ENCODE measurements at places on chromosomes 4 and X.

DNA sequence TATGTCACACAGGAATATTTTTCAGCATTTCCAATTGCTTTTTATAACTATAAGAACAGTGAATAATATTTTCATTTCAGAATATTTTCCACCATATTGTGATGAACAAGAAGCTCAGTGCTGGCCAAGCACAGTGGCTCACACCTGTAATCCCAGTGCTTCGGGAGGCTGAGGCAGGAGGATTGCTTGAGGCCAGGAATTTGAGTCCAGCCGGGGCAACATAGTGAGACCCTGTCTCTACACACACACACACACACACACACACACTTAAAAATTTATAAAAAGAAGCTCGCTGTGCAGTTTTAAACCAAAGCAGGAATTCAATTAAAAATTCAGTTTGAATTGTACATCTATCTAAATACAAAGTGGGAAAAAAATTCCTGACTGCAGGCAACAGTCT is 3.2 kb downstream of the ZFYVE28 start:
- no peak for DNase-seq

DNA sequence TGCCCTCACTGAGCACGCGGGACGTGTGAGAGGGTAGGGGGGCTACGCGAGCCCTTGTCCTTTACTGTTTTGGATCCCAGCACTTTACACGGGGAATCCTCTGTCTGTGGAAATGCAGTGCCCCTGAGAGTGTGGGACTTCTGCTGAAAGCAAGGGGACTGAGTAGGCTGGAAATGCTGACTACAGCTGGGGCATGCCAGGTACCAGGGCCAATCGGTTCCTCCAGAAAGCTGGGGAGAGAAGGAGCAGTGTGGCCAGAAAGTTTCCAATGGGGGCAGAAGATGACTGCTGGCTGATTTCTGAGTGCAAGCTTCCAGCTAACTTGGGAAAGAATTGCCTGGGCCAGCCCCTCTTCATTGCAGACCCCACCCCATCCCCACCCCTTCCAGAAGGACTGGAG is 1.5 kb downstream of the NHSL2 start:
- DNase-seq, result no peak

DNA sequence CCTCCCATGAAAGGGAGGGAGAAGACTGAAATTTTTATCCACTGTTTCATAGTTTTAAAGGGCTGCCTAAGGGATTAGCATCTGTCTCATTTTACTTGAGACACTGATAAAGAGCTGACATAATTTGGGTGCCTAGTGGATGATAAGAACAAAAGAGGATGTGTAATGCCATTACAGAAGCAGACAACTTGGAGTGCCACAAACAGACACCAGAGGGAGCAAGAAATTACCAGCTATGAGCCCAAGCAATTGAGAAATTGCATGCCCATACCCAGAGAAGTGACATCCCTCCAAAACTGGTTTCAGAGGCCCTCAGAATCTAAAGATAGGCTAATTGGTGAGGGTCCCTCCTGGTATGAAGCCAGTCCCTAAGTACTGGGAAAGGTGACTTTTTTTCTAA is 38.5 kb upstream of the POU3F4 start:
- no peak for DNase-seq

DNA sequence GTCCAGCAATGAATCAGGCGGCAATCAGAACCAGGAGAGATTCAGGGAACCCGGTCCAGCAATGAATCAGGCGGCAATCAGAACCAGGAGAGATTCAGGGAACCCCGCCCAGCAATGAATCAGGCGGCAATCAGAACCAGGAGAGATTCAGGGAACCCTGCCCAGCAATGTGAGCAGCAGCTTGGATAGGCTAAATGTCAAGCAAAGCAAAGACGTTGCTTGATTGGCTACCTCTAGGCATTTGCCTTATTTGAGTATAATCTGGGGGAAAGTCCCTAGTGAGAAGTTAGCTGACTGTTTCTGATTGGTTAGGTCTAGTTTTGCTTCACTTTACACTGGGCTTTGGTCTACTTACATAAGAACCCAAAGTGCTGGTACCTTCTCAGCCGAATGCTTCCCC is 1212.2 kb upstream of the TENM3 start:
- DNase-seq, result no peak

GRCh38 chr4:20684852-20685763 is 15.2 kb upstream of the PACRGL start:
- no peak for DNase-seq

GRCh38 chr4:144174401-144175067 is 34.0 kb upstream of the GYPA start:
- no peak for DNase-seq

DNA sequence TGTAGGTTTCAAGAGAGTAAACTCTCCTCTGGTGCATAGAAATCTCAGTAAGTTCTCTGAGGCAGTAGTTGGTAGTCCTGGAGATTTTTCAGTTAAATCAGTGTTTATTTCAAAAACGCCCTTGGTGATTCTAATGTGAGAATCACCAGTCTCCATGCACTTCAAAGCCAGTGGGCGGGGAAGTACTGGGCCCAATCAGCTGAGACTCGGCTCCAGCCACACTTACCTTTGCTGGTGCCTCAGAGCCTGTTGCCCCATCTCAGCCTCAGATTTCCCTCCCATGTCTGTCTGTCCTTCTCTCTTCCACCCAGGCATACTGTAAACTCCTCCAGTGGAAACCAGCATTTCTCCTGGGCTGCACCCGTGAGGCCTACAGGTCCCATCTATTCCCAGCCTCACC is 7.4 kb upstream of the MGST2 start:
- no peak for DNase-seq

- DNase-seq, result no peak
Measured at GRCh38 chr4:187335339-187335738, 611.7 kb upstream of the FAT1 start.

GRCh38 chrX:133555782-133556458 is 140.6 kb upstream of the GPC4 start:
- DNase-seq, result no peak

DNA sequence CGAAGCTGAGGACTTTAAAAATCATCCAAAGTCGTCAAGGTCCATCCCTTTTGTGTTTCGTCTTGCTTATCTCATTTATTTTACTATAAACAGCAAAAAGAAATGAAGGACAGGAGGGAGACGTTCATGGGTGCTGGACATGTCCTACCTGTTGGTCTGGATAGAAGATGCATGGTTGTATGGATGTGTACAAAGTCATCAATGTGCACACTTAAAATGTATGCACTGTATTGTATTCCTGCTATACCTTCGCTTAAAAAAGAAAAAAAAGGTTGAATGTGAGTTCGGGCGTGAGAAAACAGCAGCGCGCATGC is 313 bp upstream of the BLOC1S4 start:
- DNase-seq, result no peak

- no peak for DNase-seq
Measured at GRCh38 chrX:44042751-44043150, 69.6 kb upstream of the NDP start.

DNA sequence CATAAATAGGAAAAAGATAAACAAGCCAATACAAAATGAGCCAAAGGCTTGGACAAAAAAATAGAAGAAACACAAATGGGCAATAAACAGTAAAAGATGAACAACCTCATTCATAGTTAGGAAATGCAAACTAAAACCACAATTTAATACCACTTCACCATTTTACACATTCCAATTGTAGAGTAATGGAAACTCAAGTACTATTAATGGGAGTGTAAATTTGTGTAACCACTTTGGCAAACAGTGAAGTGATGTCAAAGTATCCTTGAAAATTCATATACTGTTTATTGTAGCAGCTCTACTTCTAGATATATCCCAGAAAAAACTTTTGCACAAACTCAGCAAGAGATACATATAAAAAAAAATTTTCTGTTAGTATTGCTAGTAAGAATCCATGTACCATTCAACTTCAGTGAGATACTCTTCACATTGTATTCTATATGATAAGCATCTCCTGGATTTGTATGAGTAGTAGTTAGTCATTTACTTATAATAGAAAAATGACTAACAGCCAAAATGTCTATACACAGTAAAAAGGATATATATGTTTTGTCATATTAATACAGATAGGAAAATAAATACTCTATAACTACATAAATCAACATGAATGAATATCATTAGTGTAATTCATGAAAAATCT is 229.8 kb downstream of the DKK2 start:
- no peak for DNase-seq

DNA sequence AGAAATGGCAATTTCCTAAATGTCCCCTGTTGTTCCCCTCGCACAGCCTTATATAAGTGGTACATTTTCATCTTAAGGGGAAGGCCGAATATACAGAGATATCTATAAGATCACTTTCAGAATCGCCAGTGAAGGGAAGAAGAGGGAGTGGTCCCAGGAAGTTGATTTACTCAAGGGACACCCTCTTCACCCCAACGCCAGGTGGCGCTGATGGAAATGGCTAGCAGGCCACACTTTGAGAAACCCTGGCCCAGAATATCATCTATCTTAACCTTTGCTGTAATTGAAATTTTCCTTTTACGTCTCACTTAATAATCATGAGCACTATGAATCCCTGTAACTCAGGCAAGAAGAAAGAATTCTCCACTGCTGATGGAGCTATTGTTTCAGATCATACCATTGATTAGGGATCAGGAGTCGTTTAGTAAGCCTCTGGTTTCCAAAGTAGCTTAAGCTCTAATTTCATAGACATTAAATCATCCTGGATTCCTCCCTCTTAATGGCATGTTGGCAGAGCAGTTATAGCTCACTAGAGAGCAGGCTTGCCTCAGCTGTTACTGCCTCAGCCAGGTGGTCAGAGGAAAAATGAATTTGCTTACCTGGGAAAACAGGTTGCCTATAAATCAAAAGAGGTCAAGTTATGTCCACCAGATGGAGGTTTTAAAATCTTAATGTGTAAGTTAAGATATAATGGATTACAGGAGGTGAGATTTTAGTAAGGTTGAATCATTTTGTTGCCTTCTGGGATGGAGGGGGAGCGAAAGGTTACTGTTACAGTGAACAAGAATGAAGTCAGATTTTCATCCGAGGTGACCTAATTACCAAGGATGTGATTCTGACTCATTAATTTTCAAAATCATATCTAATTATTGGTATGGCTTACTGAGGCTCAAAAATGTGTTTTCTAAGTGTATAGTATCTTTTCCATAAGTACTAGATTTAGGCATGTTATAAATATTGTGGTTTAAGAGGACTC is 941.2 kb upstream of the TENM3 start:
- DNase-seq, result no peak

DNA sequence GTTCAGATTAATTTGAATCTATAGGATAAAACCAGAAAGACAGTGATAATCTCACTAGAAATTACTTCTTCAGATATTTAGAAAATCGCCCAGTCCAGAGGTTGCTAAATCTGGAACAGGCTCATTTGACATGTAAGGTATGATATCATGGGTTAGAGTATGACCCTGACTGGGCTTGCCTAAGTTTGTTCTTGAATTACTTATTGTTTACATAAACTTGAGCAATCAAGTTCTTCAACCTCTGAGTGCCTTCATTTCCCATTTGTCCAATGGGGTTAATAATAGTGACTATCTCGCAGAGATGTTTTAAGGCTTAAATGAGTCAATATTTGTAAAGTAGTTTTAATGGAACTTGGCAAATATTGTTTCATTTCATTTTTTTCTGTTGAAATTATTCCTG is 1947.6 kb upstream of the IGFBP7 start:
- no peak for DNase-seq

DNA sequence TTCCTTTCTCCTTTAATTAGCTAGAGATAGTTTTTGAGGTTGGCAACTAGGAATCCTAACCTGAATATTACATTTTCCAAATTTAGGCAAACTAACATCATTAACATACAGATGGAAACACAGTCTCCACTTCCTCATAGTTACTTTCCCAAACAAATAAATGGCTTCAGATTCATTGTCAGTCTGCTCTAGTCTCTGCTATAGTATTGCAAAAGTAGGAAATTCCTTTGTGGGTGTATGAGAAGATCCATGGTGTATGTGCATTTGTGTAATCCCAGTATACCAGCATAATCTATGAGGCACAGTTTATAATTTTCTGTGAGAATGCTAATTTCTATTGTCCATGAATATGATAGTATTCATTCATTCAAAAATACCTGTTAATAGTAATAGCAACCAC is 3.0 kb upstream of the NDP start:
- no peak for DNase-seq

DNA sequence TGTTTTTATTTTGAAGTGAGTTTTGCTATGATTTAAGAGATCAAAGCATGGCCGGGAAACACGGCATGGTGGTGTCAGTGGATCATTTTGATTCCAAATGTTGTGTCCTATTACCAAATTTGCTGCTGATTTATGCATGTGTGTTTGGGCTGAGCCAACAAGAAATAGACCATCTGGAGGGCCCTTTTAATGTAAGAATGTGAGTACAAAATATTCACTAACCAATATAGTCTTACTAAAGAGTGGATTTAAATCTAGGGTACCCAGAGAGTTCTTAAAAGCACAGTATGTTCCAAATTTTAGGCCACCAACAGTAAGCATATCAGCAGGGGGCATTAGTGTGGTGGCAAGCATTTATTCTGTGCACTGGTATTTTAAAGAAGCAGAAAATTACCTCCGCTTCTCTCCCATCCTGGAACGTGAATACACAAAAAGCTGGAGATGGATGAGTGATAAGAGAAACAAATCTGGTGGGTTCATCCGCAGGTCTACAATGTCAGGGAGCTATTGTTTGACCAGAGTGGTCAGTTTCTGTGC is 444.4 kb upstream of the IGFBP7 start:
- DNase-seq, result no peak

- no peak for DNase-seq
Measured at GRCh38 chr4:85522836-85523235, 47.9 kb downstream of the ARHGAP24 start.

DNA sequence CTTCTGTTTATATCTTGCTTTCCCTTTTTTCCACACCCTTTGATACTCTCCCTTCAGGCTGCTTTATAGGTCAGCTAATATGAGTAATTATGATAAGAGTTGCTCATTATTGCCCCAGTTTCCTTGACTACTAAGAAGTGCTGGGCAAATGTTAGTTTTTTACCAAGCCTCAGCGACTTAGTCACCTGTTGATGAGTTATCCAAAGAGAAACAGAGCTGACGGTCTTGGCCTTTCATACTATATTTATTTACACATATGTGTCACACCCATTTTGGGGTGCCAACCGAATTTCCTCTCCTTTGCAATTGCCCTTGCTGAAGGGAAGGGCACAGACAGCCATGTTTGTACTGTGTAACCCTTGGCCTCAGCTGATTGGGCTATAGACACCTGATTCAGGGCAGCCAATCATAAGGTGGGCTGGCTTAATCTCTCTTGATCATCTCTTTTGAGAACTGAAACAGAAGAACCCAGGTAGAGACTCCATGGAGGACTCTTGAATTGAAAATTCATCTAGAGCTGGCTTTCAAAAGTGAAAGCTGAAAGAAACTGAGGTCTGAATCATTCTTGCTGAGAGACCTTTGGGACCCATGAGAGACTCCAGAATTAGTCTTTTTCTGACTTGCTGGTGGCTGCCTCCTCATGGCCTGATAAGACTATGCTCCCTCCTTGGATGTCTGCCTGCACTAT is 111.7 kb upstream of the RPS6KA3 start:
- DNase-seq, result no peak

GRCh38 chr4:155107059-155107458 is 101.4 kb upstream of the NPY2R start:
- no peak for DNase-seq

GRCh38 chrX:101460669-101461068 is 24.6 kb upstream of the ARMCX4 start:
- no peak for DNase-seq
